ENCODE measurements at places on chromosomes 7 and 10. TPM values are rescaled to one million over a fixed set of nuclear protein-coding genes. Genes with fewer than 3 reads are reported as not detected.

TSPAN13 gene
- 89.1 TPM for total RNA-seq

ADAMTS14 gene
- 3.6 TPM for total RNA-seq

DNA sequence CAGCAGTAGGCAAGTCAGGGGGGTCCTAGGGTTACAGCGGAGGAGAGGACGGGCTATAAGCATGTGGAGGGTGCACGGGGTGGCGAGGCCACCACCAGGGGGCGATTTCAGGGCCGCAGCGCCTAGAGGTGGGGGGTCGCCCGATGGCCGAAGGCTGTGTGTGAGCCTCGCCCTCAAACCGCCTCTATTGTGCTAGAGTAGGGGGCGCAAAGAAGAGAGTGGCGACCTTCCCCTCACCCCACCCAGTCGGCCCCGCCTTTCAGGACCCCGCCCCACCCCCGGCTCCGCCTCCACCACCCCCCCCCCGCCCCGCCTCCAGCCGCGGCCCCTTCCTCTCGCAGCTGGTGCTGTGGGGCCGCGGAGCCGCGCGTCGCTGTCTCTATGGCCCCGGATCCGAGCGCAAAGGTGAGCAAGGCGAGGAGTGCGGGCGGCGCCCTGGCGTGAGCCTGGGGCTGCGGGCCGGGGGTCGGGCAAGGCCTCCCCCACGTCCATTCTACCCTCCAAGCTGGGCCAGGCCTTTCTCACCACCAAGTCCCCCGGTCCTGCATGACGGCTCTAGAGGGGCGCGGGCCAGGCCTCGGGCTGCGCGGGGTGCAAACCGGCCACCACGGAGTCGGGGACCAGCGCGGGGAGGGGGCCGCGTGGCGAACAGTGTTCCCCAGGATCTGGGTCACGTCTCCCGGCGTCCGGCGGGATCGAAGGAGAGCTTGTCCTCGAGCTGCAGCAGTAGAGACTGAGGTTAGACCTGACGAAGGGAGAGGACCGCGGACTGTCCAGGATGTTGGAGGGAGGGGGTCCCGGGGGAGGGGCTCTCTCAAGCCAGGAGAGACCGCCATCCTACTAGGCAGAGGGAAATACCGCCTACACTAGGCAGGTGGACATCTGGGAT, at the start of gene SEMA4G:
SEMA4G (plus strand) TSS at position 318 of the 889 bp plus-strand sequence. CDS start 3,409 bp downstream, outside the sequence.
- DNase-seq = no peak

DNA sequence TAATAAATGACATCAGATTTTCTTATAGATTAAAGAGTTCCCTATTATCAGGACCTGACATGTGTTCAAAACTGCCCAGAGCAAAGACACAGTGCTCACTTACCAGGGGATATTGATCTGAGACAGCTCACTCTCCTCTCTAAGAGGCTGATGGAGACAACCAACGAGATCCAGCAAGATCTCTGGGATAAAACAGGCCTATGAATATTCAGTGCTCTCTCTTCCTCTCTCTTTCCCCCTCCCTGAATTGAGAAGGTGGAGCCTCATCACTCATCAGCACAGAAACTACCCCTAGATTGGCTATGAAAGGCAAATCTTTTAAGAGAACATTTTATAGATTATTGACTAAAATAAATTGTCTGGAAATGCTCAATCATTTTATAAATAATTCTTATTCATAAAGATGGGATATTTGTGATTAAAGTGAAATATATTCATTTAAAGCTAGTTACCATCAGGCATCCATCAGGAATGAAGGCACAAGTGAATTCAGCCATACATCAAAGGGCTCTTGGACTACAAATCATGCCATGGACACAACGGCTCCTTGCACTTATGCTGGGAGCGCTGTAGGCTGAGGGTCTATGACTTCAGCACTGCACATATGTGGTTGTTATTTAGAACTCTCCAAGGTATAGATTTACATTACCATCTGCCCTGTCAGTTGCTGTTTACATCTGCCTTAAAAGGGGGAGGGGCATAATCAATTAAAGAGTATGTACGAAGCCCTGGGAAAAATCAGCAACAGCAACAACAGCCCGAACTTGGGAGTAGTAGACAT, 3.4 kb upstream of the PPP1R17 start:
- DNase-seq = no peak

GRCh38 chr7:28835800-28836199, 122.3 kb downstream of the TRIL start:
- peak; percentile 52 for DNase-seq

GRCh38 chr10:110556969-110557601, 10.4 kb upstream of the SMC3 start:
- DNase-seq = peak; percentile 31

GRCh38 chr7:27111751-27112277, 9.3 kb upstream of the HOXA2 start:
- no peak for DNase-seq

- DNase-seq = no peak
These were observed 11.8 kb downstream of the CPED1 start for GRCh38 chr7:121000081-121000983.

All from renal cortical epithelial cell (primary cell).